ENCODE measurements at places on chromosomes 12 and 14.

- peak; percentile 17 for DNase-seq
These were observed 191.6 kb upstream of the E2F7 start for GRCh38 chr12:77256956-77257355.

GRCh38 chr14:91367173-91368171, 50.1 kb downstream of the CCDC88C start:
- DNase-seq, result no peak

GRCh38 chr12:98725476-98726247, 80.6 kb downstream of the APAF1 start:
- no peak for DNase-seq

DNA sequence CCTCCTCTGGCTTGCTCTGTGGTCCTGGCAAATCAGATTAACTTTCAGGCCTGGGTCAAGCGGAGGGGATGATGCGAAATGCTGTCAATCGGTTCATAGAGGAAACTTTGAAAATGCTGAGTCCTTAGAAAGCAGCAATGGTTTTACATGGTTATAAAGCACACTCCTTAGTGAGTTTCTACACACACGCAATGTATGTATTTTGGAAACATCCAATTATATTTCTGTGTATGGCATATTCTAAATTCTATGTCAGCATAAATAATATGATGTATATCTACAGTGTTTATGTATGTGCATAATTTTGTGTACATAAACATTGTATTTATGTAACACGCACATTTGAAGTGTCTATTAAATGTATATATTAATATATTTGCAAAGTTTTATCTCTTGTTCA, 118.0 kb upstream of the ARID2 start:
- no peak for DNase-seq

- peak; percentile 16 for DNase-seq
These were observed 26.9 kb downstream of the ZFC3H1 start for GRCh38 chr12:71636704-71637115.

GRCh38 chr12:53713516-53713915, 13.7 kb downstream of the CALCOCO1 start:
- DNase-seq, result no peak

GRCh38 chr12:103673891-103674375, 86.9 kb downstream of the STAB2 start:
- no peak for DNase-seq

DNA sequence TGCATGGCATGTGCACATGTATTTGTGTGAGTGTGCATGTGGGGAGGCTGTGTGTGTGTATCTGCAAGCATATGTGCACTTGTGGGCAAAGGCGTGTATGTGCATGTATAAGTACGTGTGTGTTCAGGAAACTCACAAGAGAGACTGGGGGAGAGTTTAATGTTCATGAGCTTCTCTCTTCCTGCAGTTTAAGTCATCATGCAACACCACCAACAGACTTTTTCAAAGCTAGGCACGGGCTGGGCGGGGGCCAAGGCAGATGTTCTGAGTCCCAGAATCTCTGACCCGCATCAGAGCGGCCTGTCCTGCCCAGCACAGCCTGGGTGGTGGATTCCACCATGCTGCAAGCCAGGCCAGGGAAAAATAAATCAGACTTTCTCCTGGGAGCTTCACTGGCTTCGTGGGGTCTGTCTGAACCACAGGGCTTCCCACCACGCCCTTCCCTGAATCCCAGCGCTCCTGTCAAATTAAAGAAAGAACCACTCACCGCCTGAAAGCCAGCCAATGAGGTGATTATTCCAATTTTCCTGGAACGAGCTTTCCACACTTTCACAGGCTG, 75.7 kb downstream of the PITPNM2 start:
- no peak for DNase-seq

DNA sequence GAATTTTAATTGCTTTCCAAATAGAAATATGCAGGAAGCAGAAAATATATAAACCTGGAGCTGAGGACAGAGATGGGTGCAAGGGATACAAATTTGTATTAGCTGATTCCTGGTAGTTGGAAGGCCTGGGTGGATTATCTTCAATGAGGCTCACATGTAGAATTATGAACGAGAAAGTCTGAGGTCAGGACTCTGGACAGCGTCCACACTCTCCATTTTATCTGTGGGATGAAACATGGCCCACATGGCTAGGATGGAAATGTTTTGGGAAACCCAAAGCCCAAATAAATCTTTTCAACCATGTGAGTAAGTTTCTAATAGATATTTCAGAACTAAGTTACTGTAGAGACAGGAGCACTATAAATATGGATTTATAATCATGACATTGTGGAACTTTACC, 256.1 kb downstream of the APAF1 start:
- no peak for DNase-seq

GRCh38 chr12:8941691-8942478, 7.6 kb downstream of the M6PR start:
- no peak for DNase-seq

GRCh38 chr14:73344319-73344718, 107.0 kb downstream of the PAPLN start:
- no peak for DNase-seq

DNA sequence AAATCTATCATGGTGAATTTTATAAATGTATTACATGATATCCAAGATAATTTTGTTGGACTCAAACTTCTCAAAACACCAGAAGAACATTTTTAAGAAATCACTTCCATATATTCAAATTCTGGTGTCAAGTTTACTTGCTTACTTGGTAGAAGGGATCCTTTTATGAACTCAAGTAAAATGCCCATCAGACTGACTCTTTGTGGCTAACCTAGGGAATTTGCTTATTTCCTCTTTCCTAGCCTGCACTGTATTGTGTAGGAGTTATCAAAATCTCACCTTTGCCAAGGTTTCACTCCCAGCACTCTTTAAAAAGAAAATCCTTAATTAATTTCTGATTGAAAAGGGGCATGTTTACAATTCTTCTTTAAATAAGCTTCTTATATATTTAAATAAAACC, 196.5 kb downstream of the DUSP6 start:
- DNase-seq, result no peak

- DNase-seq, result no peak
These were observed 6.2 kb upstream of the PTGER2 start for GRCh38 chr14:52307905-52308304.

DNA sequence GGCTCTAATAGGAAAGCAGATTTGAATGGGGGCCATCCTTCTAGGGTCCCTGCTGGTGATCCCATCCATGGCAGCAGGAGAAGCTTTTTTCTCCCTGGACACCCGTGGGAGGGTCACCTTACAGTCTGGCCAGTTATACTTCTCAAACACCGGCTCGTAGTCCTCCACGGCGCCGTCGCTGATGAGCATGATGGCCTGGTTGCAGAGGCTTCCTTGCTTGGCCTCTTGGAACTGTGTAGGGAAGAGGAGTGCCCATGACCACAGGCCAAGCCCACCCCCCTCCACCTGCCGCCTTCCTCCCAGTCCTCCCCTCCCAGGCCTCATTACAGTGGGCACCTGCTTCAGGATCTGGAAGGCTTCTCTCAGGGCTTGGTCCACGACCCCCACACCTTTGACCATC, 33.8 kb downstream of the CACNA2D4 start:
- DNase-seq, result no peak

DNA sequence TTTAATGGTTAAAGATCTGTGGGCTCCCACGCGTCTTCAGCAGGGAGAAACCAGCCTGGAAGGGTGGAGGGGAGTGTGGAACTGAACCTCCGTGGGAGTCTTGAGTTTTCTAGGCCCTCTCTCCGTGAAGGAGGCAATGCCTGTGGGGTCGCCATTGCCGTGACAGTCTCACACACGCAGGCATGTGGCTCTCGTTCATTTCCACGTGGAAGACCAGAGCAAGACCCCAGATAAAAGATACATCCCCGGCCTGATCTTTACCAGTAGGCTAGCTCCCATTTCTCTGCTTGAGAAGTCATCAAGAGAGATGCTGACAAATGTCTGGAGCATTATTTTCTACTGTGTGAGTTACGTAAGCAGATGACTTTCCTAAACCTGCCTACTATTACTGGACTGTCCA, 491.7 kb upstream of the LMO3 start:
- DNase-seq, result no peak

DNA sequence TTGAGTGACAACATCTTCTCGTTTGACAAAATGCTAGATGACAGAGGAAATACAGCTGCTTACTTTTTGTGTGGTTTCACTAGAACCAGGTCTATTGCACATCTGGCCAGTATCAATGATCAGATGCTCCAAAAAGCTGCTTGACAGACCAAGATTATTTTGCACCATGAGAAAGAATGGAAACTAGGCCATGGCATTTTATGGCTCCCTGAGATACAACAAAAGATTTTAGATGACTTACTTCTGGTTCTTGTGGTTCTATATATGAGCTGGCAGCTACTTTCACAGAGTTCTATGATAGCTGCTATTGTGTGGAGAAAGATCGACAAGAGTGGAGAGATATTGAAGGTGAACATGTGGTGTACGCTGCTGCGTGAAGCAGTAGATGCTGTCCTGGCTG, 25.9 kb upstream of the PPFIBP1 start:
- no peak for DNase-seq

- no peak for DNase-seq
These were observed 126.1 kb downstream of the KCNK10 start for GRCh38 chr14:88196925-88197324.

DNA sequence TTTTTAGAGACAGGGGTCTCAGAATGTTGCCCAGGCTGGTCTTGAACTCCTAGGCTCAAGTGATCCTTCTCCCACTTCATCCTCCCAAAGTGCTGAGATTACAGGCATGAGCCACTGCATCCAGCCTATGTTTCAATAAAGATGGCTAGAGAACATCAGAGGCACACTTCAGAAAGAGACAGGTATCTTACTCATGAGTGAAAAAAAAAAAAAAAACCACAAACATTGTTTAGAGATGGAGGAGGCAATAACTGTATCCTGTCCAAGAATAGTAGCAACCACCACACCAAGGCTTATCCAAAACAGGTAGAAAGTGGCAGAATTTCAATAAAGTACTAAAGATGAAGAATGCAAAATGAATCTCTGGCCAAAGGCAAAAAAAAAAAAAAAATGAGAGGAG, 30.3 kb downstream of the EEA1 start:
- DNase-seq, result no peak

DNA sequence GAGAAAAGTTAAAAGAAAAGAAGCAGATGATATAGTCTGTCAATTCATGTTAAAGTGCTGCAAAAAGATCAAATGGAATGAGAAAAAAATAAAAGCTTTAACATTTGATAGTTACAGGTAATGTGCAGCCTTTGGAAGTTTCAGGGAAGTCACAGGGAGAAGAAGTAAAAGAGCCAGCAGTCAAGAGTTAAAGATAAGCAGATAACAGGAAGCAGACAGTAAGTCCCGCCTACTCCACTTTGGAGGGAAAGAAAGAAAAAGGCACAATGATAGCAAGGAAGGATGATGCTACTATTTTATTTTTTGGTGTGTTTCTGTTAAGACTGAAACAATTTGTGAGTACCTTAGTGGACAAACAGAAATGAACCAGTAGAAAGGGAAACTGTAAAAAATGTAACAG, 111.1 kb upstream of the KRR1 start:
- DNase-seq, result no peak

DNA sequence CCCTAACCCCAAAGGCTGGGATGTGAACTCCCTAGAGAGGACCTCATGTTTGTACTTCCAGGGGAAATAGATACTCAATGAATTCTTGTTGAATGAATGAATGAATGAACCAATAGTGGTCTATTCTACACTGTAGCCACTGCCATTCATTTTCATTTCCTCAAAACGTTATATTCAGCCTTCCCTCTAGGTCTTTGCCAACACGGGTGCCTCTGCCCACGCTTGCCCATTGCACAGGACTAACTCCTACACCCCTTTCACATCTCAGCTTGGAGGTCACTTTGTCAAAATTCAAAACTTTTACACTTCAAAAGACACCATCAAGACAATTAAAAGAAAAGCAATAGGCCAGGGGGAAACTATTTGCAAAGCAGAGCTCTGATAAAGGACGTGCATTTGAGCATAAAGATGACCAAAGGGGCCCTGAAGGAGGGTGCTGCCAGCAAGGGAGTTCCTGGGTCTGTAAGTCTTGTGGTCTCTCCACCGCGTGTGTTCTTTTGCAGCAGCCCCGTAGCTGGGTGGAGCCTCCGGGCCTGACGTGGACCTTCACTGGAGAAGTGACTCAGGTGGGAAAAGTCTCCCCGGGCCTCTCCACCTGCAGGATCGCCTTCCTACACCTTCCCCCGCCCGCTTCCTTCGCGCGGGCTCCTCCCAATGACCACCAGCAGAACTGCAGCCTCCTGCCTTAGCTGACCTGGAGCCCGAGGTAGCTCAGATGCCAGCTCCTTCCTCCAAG, 31.5 kb downstream of the TMEM63C start:
- DNase-seq, result no peak

DNA sequence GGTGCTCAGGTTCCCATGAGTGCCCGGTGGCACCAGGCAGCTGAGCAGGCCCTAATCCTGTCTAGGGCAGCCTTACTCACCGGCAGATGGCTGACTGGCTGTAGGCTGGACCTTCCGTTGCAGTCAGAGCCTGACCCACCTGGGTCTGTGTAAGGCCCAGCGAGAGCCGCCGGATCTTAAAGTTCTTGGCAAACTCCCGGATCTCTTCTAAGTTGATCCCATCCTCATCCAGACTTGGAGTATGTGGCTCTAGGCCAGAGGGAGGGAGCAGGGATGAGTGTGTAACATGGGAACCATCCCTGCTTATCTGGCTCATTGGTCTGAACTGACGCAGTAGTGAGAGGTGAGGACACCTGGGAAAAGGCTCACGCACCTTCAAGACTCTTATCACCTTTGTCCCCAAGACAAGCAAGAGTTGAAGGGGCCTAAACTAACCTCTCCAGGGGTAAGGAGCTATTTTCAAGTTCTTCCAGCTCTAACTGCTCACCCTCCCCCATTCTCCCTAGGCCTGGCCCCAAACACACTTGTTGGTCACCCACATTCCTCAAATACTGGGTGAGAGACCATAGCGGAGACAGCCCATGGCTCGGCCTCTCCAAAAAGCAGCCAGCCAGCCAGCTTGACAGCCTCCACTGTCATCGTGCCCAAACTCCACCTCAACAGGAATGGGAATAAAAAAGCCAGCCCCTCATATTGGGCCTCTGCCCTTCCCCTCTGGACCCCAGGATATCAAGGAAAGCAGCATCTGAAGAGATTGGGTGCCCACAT, 18.8 kb upstream of the TFCP2 start:
- no peak for DNase-seq

- DNase-seq, result no peak
These were observed 231.9 kb downstream of the SLC16A7 start for GRCh38 chr12:59827767-59828166.

- no peak for DNase-seq
These were observed 392.5 kb downstream of the GLT1D1 start for GRCh38 chr12:129245769-129246168.

GRCh38 chr12:120457133-120457532, 10.9 kb downstream of the GATC start:
- no peak for DNase-seq

DNA sequence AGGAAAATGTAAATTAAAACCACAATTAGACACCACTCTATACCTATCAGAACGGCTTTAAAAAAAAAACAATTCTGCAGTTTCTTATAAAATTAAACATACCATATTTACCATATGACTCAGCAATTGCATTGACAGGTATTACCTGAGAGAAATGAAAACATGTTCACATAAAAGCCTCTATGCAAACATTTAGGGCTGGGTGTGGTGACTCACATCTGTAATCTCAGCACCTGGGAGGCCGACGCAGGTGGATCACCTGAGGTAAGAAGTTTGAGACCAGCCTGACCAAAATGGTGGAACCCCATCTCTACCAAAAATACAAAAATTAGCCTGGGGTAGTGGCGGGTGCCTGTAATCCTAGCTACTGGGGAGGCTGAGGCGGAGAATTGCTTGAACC, 41.1 kb downstream of the SPTB start:
- no peak for DNase-seq
